Thoracic aorta (tissue), 2 donors: ENCODE measurements at places on chromosomes 16 and 17.

- no peak for DNase-seq
Observed at GRCh38 chr17:41885733-41886132, 20.5 kb upstream of the KLHL11 start.

- no peak for DNase-seq
Observed at GRCh38 chr17:68578236-68578635, 22.9 kb downstream of the FAM20A start.

GRCh38 chr17:32878211-32878610 lies 1.3 kb upstream of the MYO1D start:
- DNase-seq = peak; percentile 53

GRCh38 chr17:59764292-59764741 lies 56.9 kb downstream of the VMP1 start:
- DNase-seq = no peak

DNA sequence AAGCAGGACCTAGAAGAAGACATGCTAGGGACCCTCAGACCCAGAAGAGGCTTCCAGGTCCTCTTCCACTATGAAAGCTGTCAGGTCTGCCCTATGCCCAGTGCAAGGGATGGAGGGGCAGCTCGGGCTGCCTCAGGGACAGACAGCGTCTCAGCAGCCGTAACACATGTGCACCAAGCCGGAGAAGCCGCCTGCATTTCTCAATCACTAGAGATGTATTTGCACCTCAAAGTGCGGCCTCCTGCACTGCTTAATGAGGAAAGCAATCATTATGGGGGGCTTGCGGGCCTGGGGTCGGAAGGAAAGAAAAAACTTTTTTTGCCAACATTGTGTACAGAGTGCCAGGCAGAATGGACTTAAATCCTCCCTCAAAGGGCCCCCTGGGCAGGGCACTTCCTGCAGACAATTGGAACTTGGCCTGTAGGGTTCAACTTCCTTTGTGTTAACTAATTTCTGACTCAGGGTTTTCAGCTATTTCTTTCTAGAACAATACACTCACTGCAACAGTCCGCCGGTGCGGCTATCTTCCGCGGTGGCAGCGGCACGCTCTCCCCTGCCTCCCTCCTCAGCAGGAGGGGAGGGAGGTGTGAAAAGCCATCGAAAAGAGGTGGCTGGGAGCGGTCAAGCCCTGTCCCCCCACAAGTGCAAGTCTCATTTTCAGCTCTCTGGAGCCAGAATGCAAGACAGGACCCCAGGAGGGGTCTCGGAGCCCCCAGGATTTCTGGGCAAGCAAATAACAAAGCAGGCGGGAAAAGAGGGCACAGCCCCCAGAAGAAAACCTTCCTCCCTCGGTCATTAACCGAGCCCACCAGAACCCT lies 101.2 kb downstream of the ZNF423 start:
- DNase-seq = no peak

DNA sequence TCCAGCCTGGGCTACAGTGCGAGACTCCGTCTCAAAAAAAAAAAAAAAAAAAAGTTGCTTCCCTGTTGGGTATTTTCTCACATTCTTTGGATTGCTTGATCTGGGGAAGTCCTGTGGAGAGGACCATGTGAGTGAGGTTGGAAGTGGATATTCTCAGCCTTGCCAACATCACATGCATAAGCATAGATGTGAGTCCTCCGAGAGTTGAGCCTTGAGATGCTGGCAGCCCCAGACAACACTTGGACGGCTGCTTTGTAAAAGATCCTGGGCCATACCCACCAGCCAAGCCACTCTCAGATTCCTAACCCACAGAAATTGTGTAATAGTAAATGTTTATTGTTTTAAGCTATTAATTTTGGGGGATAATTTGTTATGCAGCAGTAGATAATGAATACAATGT lies 1570.0 kb upstream of the GOT2 start:
- no peak for DNase-seq

- DNase-seq = no peak
Observed at GRCh38 chr16:87974178-87974577, 22.9 kb downstream of the BANP start.

GRCh38 chr16:17459903-17460521 lies 10.7 kb downstream of the XYLT1 start:
- no peak for DNase-seq

DNA sequence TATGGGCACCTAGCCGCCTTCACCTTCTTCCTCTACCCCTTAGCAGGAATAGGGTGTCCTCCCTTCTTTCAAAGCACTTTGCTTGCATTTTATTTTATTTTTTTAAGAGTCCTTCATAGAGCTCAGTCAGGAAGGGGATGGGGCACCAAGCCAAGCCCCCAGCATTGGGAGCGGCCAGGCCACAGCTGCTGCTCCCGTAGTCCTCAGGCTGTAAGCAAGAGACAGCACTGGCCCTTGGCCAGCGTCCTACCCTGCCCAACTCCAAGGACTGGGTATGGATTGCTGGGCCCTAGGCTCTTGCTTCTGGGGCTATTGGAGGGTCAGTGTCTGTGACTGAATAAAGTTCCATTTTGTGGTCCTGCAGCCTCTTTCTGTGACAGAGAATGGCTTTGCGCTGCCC lies 4.6 kb downstream of the TMUB2 start:
- no peak for DNase-seq

DNA sequence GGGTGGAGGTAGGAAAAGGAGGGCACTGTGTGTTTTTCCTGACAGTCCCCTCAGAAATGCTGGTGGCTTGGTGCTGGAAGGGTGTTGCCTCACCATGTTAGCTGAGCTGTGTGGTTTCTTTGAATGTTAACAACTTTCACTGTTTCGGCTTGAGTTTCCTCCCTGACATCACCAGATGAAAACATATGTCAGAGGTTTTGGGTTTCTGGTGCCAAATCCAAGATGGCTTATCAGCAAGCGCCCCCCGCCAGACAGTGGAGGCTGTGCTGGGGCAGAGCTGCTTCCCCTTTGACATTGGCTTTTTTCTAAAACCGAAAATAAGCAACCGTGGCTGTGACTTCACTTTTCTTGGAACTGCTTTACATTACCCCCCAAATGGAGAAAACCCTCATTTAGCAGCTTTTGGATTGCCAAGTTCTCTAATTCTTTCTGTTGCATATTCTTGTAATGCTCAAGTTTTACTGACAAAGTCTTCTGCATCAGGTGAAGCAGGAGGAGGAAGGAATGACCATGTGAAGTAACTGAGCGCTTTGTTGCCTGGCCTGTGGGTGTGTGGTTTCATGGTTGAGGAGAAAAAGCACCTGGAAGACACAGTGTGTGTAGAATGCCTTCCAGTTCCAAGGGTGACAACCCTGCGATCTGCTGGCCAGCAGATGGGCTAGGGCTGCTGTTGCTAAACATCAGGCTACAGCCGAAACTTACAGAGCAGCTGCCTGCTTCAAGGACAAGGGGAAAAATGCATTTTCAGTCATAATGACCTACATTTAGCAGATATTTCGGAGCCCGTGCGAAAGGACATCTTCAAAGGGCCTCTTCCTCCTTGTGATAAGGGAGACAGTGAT lies 9.7 kb downstream of the RMI2 start:
- DNase-seq = no peak

DNA sequence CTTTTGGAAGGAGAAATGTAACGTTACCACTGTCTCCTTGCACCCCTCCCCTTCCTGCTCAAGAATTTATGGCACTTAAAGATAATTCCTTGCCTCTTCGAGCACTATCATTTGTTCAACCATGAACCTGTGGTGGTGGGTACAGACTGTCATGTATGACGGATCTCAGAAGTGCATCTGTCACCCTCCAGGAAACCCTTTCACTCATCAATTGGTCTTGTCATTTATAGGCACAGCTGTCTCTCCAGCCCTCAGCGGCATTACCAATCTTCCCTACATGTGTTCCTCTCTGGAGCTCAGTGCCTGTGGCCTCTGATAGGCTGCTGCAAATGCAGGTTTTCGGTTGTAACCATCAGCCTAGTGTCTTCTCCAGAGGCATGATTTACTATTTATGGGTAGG lies 15.0 kb downstream of the CNTNAP4 start:
- DNase-seq = no peak

- no peak for DNase-seq
Observed at GRCh38 chr16:3009568-3010390, 2.9 kb upstream of the CLDN9 start.

DNA sequence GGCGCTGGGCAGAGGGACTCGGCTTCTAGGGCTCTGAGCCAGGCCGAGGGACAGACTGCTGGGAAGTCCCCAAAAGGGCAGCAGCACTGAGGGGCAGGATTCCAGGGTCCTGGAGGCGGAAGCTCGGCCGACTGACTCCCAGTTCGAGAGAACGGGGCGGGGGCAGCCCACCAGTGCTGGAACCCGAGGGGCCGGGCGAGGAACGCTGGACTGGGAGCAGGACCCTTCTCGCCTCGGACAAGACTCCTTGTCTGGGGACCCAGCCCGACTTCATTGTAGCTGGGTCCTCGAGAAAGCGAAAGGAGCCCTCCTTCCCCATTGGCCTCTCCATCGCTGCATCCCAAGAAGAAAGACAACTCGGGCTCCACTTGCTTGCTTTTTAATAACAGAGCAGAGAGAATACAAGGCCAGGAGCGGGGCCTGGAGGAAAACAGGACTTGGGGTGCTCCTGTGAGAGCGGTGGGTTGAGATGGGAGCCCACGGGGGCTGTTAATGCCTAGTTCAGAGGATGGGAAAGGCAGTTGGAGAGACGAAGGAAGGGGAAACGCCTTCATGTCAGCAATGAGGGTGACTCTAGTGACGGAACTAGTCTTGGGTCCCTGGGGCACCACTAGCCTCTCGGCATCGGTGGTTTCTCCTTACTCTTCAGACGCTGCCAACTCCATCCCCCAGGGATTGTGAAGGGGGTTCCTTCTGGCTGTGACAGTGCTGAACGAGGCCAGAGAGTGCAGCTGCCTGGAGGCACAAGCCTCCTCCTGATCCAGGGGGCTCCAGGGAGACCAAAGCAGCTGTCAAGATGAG lies 492 bp upstream of the CAMTA2 start:
- no peak for DNase-seq

- DNase-seq = no peak
Observed at GRCh38 chr17:2347805-2348685, 10.7 kb downstream of the SGSM2 start.

DNA sequence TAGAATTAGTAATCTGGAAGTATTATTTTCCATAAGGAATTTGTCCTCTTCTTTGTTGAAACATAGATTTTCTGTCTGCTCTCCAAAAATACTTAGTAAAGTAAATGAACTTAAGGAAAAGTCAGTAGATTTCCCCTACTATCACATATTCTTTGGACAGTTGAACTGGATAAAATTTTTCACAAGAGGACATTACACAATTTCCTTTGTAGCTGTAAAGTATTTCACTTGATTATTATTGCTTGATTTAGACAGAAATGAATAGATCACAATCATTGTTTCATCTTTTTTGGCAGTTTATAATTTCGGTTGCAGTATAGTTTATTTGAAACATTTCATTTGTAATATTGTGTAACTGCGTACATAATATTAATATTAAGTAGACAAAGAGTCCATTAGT lies 12.5 kb downstream of the CYB5B start:
- DNase-seq = no peak

DNA sequence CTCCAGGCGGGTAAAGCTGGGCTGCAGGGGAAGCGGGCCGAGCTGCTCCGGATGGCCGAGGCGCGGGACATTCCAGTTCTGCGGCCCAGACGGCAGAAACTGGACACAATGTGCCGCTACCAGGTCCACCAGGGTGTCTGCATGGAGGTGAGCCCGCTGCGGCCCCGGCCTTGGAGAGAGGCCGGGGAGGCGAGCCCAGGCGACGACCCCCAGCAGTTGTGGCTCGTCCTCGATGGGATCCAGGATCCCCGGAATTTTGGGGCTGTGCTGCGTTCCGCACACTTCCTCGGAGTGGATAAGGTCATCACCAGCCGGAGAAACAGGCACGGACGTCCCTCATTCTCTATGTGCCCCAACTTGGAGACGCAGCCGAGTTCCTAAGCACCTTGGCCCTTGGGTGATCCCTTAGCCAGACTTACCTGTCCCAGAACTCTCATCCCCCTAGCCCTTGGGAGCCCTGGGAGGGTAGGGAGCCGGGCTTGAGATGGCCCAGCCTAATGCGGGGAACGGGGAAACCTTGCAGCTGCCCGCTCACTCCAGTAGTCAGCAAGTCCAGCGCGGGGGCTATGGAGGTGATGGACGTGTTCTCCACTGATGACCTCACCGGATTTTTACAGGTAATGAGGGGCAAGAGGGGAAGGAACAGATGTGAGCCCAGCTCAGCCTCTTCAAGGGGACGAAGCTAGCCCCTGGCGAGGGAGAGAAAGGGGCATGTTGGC lies 806 bp downstream of the MRM1 start:
- no peak for DNase-seq

- no peak for DNase-seq
Observed at GRCh38 chr17:28446716-28447395, 26.6 kb upstream of the SLC13A2 start.

DNA sequence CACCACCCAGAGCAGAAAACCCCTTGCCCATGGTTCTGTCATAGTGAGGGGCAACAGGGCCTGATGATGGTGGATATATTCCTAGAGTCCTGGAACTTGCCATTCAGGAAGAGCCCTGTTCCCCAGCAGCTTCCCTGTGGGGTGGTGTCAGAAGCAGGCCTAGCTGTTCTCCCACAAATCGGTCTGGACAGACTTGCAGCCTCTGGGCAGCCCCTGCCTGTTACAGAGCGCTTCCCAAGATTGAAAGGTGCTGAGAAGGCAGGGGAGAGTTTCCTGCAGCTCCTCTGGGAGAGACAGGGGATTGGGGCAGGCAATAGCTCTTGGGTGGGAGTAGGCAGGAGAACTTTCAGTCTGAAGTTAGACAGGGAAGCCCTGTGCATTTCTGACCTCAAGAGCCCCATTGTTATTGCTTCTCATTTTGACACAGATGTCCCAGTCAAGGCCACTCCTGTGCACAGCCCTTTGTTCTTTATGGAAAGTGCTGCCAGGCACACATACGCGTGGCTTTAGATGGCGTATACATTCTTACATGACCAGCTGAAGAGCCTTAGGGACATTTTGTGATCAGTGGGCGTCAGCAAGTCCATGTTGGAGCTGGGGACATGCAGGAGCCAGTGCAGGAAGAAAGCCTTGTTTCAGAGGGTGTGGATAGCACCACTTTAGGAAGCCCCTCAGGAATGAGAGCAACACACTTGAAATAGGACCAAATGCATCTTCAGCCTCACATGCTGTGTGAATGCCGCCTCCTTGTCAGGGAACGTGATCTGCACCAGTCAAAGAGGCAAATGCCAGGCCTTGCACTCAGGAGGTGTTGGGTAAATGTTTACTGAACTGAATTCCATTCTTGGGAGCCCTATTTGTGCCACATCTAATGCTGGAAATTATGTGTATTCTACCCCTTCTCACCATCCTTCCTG lies 67.5 kb downstream of the GNAO1 start:
- DNase-seq = no peak

- no peak for DNase-seq
Observed at GRCh38 chr16:81798311-81799137, 19.4 kb downstream of the PLCG2 start.

DNA sequence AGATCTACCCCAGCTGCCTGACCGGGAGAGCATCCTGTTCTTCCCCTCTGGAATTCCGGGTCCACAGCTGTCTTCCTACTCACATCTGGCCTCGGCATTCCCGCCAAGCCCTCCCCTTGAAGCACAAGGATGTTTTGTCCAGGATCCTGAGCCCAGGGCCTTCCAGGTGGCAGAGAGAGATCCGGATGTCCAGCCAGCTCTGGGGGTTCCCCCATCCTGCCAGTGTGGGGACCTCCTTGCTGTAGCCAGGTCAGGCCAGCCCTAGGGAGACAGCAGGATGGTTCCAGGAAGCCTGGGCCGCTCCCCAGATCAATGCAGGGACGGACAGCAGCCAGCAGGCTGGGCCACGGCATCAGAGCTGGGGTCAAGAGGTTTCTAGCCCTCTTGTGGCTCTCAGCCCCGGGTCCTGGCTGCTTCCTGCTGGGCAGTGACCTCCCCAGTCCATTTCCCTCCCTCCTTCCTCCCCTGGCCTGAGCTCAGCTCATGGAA lies 55.3 kb downstream of the SOCS3 start:
- no peak for DNase-seq

- no peak for DNase-seq
Observed at GRCh38 chr17:43418441-43419374, 19.9 kb downstream of the ARL4D start.
